ENCODE measurements at places on chromosomes 4 and X. TPM values are rescaled to one million over a fixed set of nuclear protein-coding genes. Genes with fewer than 3 reads are reported as not detected.

DNA sequence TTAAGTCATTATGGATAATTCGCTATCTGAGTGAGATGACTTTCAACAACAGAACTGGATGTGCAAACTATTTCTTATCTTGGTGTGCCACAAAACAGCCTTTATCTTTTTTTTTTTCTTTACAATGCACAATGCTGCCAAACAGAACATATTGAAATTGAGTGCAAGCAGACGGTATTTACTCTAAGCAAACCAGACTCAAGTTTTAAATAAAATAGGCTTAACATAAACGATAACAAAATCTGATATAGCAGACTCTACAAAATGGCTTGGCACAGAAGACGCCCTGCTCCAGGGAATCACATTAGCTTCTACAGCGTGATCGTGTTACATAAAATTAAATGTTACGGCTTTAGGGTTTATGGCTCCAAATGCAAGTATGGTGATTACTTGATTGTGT, 9.6 kb upstream of the STK32B start:
- no peak for DNase-seq

DNA sequence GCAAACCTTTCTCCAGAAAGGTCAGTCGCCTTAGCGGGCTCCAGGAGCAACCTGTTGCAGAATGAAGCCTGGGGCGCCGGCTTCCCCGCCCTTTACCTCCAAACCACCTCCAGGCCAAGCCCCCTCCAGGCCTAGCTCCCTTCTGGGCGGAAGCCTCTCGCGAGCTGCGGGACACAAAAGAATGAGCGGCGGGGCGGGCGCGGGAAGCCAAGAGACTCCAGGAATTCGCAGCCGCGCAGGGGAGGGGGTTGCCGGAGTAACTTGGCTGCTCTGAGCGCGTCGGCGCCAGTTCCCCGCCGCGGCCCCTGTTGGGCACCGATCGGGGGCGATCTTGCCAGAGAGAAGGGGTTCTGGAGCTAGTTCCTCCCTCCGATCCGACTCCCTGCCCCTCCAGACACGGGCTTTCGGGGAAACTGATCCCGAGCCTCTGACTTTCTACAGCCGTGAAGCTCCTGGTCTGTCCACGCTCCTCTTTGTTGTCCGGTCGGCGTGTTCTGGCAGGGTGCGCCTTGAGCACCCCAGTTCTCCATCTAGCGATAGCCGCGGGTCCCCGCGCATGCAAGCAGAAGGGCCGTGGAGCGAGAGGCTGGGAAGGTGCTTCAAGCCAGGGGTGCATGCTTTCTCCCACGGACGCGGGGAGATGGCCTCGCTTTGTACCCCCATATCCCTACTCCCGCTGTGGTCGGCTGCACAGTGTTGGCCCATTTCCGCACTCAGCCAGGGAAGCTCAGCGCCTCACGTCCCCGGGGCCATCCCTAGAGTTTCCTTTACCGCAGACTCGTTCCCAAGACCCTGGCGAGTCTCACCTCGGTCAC, 1.2 kb downstream of the PROM1 start:
- no peak for DNase-seq

ZNF81 gene
- 8.2 TPM for total RNA-seq

GRCh38 chr4:84279678-84280077, 219.4 kb downstream of the NKX6-1 start:
- no peak for DNase-seq

- DNase-seq = no peak
Measured at GRCh38 chr4:18234108-18234507, 212.6 kb upstream of the LCORL start.

DNA sequence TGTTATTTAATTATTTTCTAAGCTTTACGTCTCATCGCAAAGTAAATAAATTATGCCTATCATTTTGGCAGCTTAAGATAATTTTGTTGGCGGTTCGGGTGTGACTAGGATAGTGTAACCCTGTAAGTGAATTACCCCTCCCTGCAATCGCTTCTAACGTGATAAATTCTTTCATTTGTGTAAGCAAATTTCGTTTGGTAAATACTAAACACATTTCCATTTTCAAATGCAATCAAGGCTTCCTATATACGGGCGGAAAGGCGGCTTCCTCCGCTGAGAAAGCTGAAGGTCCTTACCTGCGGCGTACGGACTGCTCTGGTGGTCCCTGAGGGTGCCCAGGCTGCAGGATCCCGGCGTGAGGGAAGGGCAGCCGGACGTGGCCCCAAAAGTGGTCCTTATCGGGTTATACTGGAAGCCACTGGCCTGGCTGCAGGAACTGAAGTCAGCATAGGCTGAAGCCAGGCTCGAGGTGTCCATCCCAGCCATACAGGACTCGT, 403 bp downstream of the PHOX2B start:
- DNase-seq = no peak

NUDT10 gene
- total RNA-seq = 3.8 TPM

NKX1-1 gene
- not detected for total RNA-seq

GRCh38 chr4:40280586-40280985, 54.5 kb upstream of the CHRNA9 start:
- no peak for DNase-seq

- no peak for DNase-seq
Measured at GRCh38 chrX:41110801-41111625, 25.8 kb downstream of the USP9X start.

DNA sequence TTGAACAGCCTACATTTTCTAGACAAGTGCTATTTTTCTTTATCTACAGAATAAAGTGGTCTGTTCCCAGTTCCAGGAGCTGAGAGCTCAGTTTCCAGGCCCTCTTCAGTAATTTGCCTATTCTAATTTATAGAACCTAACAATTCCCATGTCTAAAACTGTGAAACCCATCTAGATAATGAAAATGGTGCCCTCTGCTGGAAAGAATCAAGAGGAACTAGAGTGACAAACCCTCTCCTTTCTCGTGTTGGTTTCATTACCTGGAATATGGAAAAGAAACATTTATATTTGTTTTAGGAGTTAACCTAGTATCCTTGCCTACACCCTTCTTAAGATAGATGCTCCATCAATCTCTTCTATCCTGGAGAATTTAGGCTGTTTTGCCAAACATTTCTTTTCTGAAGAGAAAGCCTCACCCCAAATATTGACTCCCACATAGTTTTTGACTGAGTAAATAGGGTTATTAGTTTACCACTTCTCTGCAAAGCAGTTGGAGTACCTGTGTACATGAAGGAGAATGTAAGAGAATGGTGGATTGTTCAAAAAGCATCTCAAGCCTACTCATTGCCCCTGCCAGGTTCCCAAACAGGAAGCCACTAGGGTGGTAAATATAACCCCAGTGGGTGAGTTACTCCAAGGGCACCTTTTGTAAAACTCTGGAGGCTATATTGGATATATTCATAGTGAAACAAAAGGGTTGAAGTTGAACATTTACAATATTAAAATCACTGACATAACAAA, 121.6 kb downstream of the RASL11B start:
- no peak for DNase-seq

DNA sequence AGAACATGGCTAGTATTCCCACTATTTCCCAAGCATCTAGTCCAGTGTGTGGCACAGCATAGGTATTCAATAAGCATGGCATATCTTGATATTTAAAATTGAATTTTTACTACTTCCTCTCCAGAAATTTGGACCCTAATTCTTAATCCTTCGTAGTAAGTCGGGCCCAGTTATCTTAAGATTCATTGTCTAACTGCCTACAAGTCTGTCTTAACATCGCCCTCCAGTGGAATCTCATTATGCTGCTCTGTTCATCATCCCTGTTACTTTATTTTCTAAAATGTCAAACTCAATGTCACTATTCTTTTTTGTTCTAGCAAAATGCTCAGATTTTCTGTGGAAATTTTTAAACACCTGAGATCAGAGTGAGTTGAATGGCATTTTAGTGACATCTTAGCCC, 606.2 kb downstream of the KLHL13 start:
- DNase-seq = no peak

DNA sequence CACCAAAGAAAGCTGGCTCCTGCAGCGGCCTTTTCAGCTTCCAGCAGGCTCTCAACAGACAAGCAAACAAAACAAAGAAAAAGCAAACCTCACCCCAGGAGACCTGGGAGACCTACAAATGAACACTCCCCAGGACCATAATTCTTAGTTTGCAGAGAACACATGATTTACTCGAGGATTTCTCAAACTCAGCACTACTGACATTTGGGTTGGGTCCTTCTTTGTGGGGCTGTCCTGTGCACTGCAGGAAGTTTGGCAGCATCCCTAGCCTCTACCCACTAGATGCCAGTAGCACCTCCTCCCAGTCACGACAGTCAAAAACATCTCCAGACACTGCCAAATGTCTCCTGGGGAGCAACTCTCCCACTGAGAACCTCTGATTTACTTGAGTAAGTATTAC, 21.9 kb downstream of the APOO start:
- no peak for DNase-seq

GRCh38 chr4:119116925-119117900, 18.4 kb upstream of the MYOZ2 start:
- DNase-seq = no peak

MPP1 gene
- 42.5 TPM for total RNA-seq

Data from thoracic aorta (tissue), 2 donors.